ENCODE measurements at places on chromosomes 3 and 15.

- DNase-seq, result no peak
These were observed 528.2 kb upstream of the CBLB start for GRCh38 chr3:106397006-106397405.

- DNase-seq, result no peak
These were observed 945.0 kb upstream of the CFAP20DC start for GRCh38 chr3:59994732-59995304.

- no peak for DNase-seq
These were observed 10.1 kb upstream of the FOXB1 start for GRCh38 chr15:59993950-59994401.

DNA sequence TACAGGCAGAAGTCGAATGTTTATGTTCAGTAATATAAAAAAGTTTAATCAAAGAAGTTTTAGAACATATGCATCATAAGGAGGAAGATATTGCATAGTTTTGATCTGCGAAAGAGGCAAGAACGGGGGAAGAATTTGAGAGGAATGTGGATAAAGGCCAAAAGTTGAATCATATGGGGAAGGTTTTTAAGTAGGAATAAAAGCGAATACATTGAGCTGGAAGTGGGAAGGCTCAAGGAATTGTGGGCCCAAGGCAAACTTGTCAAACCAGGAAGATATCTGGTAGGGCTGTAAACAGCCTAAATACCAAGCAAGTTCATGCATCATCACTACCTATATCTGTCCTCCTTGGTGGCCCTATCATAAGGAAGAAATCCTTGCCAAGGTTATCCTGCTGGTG, 186.9 kb downstream of the MAGI1 start:
- DNase-seq, result no peak

- DNase-seq, result no peak
These were observed 68.3 kb downstream of the IFT80 start for GRCh38 chr3:160330690-160331089.

GRCh38 chr15:41790756-41791546, 16.7 kb downstream of the MAPKBP1 start:
- peak; percentile 56 for DNase-seq

DNA sequence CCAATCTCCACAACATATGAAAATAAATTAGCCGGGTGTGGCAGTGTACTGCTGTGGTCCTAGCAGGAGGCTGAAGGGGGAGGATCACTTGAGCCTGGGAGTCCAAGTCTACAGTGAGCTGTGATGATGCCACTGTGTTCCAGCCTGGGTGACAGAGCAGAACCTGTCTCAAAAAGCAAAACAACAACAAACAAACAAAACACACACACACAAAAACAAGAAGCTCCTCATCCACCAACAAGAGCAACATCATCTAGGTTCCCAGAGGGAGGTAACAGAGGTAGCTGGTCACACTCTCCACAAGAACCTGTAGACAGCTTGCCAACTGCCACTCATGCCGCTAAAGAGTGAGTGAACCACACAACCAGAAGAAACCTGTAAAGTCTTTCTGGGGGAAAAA, 34.8 kb downstream of the PTPN9 start:
- no peak for DNase-seq

DNA sequence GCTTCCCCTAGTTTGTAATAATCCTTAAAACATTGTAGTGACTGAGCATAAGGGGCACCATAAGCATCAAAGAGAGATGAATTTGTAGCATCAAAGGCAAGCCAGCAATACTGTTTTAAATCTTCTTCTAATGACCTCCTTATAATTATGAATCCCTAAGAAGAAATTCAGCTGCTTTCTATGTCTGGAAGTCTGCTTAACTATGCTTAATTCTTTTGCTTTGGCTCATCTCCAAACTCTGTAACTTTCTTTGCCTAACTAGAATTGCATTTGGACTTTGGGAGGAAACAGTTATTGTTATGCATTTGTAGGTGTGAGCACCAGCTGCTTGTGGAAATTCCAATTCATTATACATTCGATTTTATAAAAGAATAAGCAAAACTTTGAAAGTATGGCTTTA, 117.7 kb upstream of the SPATA16 start:
- DNase-seq, result no peak

GRCh38 chr3:47854267-47854666, 51.3 kb downstream of the DHX30 start:
- DNase-seq, result no peak

DNA sequence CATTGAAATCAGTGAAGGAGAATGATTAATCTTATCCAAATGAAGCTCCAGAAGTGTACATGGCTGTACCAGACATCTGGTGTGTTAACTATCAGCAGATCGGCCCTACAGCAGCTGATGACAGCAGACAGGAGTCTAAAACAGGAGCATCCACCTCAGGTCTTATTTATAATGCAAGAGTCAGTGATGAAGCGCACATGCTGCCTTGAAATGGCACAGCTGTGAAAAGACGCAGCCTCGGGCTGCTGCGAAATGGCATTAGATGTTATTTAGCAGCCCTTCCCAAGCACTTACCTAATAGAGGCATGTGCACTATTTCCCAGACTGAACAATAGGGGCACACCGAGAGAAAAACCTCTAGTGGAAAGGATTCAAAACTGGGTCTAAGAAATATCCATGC, 472.3 kb upstream of the CBLB start:
- DNase-seq, result no peak

GRCh38 chr3:189027626-189028155, 144.1 kb upstream of the TPRG1 start:
- DNase-seq, result no peak

DNA sequence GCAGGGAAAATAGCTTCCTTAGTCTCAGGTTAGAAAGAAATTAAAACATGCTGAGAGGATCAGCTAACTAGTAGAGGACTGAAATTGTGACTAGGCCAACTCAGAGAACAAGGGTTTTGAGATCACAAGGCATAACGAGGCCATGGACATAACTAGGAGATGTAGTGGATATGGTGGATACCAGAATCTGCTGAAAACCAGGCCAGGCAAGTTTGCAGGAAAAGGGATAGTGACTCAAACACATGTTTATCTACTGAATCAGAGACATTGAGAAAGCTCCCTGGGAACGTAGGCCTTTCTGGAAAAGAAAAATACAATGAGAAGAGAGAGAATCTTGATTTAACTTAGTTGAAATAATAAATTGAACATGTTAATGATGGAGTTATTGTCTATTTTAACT, 326.5 kb upstream of the GBE1 start:
- no peak for DNase-seq

DNA sequence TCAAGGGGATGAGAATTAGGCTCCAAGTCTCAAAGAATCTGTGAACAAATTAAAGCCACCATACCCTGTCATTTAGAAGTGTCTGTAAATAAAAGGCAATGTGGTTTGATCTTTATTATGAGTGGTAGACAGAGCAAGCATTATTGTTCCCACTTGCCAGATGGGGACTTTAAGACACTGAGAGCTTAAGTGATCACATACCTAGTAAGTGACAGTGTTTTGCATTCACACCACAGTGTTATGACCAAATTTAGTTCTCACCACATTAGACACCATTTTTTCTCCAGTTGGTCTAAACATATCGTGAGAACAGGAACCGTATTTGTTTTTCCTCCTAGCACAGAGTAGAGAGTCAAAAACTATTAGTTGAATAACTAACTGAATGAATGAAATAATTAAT, 13.2 kb upstream of the ZBED2 start:
- no peak for DNase-seq

GRCh38 chr3:156303001-156303707, 182.8 kb downstream of the KCNAB1 start:
- no peak for DNase-seq

DNA sequence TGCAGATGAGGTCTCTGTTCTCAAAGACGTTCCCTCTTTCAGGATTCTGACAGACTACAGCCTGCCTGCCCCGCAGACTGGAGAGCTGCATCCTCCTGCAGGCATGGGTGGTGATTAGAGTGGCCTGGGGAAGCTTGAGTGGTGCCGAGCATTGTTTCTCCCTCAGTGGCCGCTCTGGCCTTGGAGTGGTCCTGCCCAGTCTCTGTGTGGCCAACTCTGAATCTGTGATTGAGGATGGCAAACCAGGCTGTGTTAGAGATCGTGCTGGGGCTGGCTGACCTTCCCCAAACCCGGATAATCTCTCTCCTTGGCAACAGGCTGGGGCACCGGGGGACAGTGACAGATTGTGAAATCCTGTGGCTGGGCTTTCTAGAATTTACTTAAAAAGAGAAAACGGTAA, 11.0 kb upstream of the ADCY5 start:
- DNase-seq, result no peak

- no peak for DNase-seq
These were observed 824.6 kb upstream of the SEMA6D start for GRCh38 chr15:46892621-46893160.

GRCh38 chr15:67164401-67164791, 90.1 kb downstream of the AAGAB start:
- DNase-seq, result no peak

- DNase-seq, result no peak
These were observed 106.7 kb downstream of the DPH6 start for GRCh38 chr15:35439291-35439690.

DNA sequence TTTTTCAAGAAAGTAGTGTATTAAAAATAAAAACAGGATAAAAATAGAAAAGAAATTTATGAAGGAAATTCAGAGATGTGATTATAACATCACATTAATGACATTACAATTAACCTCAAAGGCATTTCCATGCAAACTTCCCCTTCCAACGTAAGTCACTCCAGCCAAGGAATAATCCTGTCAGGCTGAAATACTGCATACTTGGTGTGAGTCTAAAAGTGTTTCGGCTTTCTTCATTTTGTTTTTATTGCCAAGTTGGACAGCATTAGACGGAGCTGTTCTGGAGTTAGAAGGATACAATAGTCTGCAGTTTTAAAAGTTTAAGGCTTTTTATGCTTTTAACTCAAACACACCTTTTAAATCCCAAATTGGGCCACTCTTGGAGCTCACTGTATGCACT, 435.0 kb downstream of the MECOM start:
- DNase-seq, result no peak

GRCh38 chr3:188693435-188693834, 478.3 kb upstream of the TPRG1 start:
- DNase-seq, result no peak

- no peak for DNase-seq
These were observed 39.6 kb downstream of the TGM4 start for GRCh38 chr3:44913868-44914468.

DNA sequence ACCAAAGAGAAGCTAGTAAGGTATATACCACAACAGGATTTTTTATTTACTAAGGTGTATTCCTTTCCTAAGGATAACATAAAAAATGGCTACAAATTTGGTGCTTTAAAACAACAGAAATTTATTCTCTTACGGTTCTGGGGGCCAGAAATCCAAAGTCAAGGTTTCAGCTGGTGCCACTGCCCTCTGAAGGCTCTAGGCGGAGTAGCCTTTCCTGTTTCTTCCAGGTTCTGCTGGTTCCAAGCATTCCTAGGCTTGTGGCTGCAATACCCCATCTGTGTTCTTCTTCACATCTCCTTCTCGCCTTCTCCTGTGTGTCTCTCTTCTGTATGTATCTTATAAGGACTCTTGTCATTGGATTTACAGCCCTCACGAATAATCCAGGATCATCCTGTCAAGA, 549.9 kb downstream of the GRM7 start:
- no peak for DNase-seq

GRCh38 chr3:36734742-36735141, 29.6 kb downstream of the DCLK3 start:
- no peak for DNase-seq

- DNase-seq, result no peak
These were observed 68.0 kb upstream of the SLC6A11 start for GRCh38 chr3:10748040-10748439.

DNA sequence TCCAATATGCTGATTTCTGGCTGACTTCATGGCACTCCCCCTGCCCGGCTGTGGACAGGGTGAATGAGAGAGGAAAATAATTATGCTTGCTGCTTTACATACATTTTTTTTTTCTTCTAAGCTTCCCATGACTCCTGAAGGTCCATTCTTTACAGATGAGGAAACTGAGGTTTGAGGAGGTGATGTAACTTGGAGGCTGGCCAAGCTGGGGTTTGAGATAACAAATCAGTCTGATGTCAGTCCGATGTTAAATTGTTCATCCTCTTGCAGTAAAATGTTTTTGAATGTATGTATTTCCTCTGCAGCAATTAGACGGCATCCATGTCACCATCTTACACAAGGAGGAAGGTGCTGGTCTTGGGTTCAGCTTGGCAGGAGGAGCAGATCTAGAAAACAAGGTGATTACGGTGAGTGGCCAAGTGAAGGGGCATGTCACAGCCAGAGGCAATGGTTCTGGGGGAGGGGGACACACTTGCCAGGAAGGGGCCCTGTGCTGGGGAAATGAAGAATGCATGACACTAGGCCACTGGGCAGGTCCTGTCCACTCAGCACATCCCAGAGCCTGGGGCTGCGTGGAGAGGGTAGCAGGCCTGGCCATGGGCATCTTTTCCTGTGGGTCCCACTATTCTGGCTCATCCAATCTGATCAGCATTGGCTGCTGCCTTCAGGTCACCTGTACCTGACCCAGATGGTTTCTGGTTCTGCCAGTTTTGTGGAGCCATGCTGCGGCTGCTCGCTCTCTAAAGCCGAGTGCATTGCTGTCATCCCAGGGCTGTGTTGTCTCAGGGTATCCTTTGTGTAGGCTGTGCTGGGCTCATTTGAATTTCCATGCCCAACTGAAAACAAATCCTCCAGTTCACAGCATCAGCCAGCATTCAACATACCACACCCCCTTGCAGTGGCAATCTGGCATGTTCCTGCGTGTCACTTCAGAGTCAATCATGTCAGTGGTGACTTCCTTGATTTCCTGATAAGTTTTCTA, 20.4 kb downstream of the STARD5 start:
- DNase-seq, result no peak

DNA sequence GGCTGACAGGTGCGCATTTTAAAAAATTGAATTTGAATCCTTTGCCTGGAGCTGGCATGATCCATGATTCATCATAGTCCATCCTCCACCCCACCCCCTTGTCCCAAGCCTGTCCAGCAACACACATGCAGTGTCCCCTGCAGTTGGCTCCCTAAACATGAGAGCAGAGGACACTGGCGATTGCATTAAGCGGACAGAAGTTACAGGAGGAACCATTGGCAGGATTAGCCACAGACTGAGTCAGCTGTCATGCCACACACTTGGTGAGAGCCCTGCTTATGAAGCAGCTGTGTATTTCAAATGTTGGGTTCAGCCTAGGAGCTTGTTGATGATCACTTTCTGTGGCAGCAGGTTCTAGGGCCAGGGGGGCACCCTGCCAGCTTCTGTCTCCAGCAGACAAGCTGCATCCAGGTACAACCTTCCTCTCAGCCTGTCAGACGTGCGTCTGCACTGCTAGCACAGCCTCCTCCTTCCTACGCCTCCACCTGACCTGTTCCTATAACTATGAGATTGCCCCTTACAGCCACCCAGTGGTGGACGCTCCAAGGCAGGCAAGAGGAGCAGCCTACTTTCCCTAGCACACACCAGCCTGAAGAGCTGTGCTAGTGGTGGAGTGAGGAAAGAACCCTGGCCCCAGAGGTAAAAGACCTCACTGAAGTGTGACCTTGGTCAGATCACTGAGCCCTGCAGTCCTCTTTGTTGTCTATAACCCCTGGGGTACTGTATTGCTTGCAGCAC, 121.9 kb downstream of the SLCO3A1 start:
- DNase-seq, result no peak

- no peak for DNase-seq
These were observed 715.1 kb upstream of the NR2F2 start for GRCh38 chr15:95615436-95615835.
